ENCODE measurements at places on chromosomes 6 and 20.
A peak's percentile ranks its signal among the peaks of the same experiment; 100 is the strongest.

DNA sequence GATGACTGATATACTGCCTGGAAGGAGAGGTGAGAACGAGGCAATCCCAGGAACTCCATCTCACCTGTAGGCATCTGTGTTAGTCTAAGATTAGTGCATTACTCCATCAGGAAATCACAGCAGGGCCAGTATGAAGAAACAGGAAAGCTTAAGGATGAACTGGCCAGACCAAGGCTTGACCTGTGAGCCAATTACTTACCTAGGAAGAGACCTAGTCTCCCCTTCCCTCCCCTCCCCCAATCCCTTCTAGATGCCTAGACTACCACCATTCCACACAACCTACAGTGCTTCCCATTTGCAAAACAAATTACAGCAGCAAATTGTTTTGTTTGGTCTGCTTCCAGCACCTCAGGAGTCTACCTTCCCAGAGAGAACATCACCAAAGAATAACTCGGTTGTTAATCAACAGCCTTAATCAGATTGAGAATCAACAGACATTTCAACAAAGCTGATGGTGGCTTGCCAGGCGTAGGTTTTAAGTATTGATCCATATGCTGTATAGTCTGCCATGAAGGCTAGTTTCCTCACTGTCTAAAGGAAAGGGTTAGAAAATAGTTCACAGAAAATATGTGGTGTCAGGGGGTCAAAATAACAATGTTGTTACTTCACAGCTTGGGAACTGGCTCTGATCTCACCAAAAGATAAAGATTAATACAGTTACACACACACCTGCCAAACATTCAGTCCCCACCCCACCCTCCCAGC, 10.1 kb downstream of the PKHD1 start:
- no peak overlapping the region for H3K4me3 ChIP-seq
- DNase-seq: peak; percentile 85
- H3K27me3 ChIP-seq: no peaks in the 10 kb centered on the region
- no peaks in the 10 kb centered on the region for H3K36me3 ChIP-seq
- no peak overlapping the region for H3K27ac ChIP-seq

GRCh38 chr20:16926626-16927430, 178.7 kb downstream of the OTOR start:
- H3K27me3 ChIP-seq: no peaks in the 10 kb centered on the region
- no peaks in the 10 kb centered on the region for H3K36me3 ChIP-seq
- no peaks in the 10 kb centered on the region for H3K4me1 ChIP-seq
- DNase-seq: no peak
- H3K27ac ChIP-seq: no peak overlapping the region

DNA sequence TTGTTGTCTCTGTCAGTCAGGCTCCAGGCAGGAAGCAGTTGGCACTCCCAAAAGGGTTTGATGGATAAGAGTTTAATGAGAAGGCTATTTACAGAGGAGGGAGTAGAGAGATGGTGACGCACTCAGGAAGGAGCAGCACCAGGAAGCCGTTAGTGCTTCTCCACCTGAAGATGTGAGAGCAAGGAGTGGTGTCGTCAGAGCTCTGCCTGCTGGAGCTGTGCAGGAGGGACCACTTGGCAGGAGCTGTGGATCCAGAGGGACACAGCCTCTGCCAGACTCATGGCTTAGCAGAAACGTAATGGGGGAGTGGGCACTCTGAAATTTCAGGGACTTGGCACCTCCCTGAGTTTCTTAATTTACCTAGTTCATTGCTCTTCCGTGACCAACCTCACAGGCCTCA, 16.8 kb downstream of the DAAM2 start:
- peaks cover 4% of the 10 kb centered on the region for H3K4me1 ChIP-seq
- H3K4me3 ChIP-seq: no peak overlapping the region
- no peaks in the 10 kb centered on the region for H3K27me3 ChIP-seq
- no peak for DNase-seq
- no peak overlapping the region for H3K27ac ChIP-seq
- no peaks in the 10 kb centered on the region for H3K36me3 ChIP-seq

GRCh38 chr6:167917551-167918154, 79.8 kb upstream of the KIF25 start:
- DNase-seq: no peak
- H3K27me3 ChIP-seq: no peaks in the 10 kb centered on the region
- peaks cover 99% of the 10 kb centered on the region for H3K36me3 ChIP-seq
- H3K27ac ChIP-seq: no peak overlapping the region
- H3K4me3 ChIP-seq: no peak overlapping the region

- H3K4me3 ChIP-seq: no peak overlapping the region
- DNase-seq: no peak
- H3K27ac ChIP-seq: no peak overlapping the region
- H3K27me3 ChIP-seq: no peaks in the 10 kb centered on the region
- no peaks in the 10 kb centered on the region for H3K4me1 ChIP-seq
Measured at GRCh38 chr20:9615118-9615517, 100.7 kb downstream of the LAMP5 start.

GRCh38 chr20:1377984-1378734, 14.7 kb downstream of the FKBP1A start:
- no peak overlapping the region for H3K4me3 ChIP-seq
- H3K27me3 ChIP-seq: no peaks in the 10 kb centered on the region
- H3K36me3 ChIP-seq: peaks cover 28% of the 10 kb centered on the region
- peak; percentile 40 for DNase-seq
- H3K4me1 ChIP-seq: peaks cover 6% of the 10 kb centered on the region

DNA sequence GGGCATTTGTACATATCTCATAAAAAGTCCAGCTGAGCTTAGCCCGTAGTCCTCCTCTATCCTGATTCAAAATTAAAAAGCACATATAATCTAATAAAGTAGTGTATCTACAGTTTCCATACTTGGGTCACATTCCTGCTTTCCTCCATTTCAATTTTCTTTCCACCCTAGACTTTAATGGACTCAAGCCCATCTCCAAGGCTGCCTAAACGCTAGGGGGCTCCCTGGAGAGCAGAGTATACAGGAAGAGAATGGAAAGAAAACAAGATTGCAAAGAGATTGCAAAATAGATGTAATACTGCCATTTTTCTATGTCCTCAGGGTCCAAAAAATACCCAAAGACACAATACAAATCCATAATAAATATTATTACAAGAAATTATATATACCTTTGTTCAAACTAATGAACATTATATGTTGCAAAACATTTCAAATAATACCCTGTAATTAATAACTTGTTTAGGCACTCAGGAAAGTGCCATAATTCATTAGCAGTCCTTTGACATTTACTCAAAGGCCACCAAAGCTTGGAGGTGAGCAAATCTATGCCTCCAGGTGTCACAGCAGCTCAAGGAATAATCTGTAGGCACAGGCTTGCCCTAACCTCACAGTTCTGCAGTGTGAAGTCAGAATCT, 2.4 kb upstream of the MCM3 start:
- peaks cover 12% of the 10 kb centered on the region for H3K36me3 ChIP-seq
- no peak overlapping the region for H3K4me3 ChIP-seq

DNA sequence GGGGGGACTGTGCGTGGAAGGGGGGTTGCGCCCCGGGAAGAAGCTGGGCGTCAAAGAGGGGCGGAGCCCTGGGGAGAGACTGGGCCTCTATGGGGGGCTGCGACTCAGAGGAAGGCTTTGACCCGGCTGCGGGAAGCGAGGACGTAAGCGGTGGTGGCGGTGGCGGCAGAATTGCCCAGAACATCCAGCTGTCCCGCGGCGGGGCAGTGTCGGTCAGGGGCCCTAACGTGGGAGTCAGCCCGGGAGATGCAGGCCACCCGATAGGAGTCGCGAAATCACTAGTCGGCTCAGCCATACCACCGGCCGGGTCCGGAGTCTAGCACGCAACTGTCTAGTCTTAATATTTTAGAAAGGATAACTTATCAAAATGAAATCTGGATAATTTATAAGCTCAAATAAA, 387.6 kb upstream of the EYS start:
- H3K4me1 ChIP-seq: no peaks in the 10 kb centered on the region
- DNase-seq: no peak
- H3K27ac ChIP-seq: no peak overlapping the region
- H3K4me3 ChIP-seq: no peak overlapping the region
- H3K27me3 ChIP-seq: no peaks in the 10 kb centered on the region
- no peaks in the 10 kb centered on the region for H3K36me3 ChIP-seq

DNA sequence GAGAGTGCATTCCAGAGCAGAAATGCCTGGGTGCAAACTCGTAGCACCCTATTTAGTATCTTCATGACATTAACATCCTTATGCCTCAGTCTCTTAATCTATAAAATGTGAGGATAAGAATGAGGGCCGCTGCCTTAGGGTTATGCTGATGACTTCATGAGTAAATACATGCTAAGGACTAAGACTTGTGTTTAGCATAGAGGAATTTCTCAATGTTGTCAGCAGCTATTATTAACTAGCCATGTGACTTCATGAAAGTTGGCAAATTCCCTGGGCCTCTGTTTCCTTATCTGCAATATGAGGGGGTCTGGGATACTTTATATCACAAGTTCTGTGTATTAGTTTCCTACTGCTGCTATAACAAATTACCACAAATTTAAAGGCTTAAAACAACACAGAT, 108.1 kb upstream of the RIPOR2 start:
- no peak overlapping the region for H3K4me3 ChIP-seq
- H3K36me3 ChIP-seq: no peaks in the 10 kb centered on the region
- H3K27me3 ChIP-seq: no peaks in the 10 kb centered on the region
- no peak for DNase-seq
- no peak overlapping the region for H3K27ac ChIP-seq

- H3K4me3 ChIP-seq: peak overlapping the region; percentile 92
- no peaks in the 10 kb centered on the region for H3K36me3 ChIP-seq
- peak overlapping the region; percentile 84 for H3K27ac ChIP-seq
- DNase-seq: no peak
Measured at GRCh38 chr6:145813285-145814034, 1.1 kb downstream of the FBXO30 start.

GRCh38 chr20:49846206-49846807, 33.7 kb downstream of the SLC9A8 start:
- peak; percentile 76 for DNase-seq
- H3K4me1 ChIP-seq: no peaks in the 10 kb centered on the region
- H3K27me3 ChIP-seq: no peaks in the 10 kb centered on the region
- H3K4me3 ChIP-seq: no peak overlapping the region

- H3K4me3 ChIP-seq: no peak overlapping the region
- no peak for DNase-seq
- H3K36me3 ChIP-seq: no peaks in the 10 kb centered on the region
- H3K27ac ChIP-seq: no peak overlapping the region
- peaks cover 4% of the 10 kb centered on the region for H3K4me1 ChIP-seq
- H3K27me3 ChIP-seq: no peaks in the 10 kb centered on the region
Measured at GRCh38 chr6:44335631-44336030, 6.8 kb upstream of the SPATS1 start.

GRCh38 chr20:3164763-3165410, 5.2 kb upstream of the FASTKD5 start:
- no peak overlapping the region for H3K27ac ChIP-seq
- H3K4me3 ChIP-seq: no peak overlapping the region
- no peaks in the 10 kb centered on the region for H3K27me3 ChIP-seq
- H3K4me1 ChIP-seq: no peaks in the 10 kb centered on the region
- H3K36me3 ChIP-seq: no peaks in the 10 kb centered on the region
- DNase-seq: no peak

GRCh38 chr6:139508023-139508422, 133.6 kb upstream of the CITED2 start:
- no peak overlapping the region for H3K27ac ChIP-seq
- no peaks in the 10 kb centered on the region for H3K4me1 ChIP-seq
- H3K4me3 ChIP-seq: no peak overlapping the region
- no peak for DNase-seq
- no peaks in the 10 kb centered on the region for H3K27me3 ChIP-seq

DNA sequence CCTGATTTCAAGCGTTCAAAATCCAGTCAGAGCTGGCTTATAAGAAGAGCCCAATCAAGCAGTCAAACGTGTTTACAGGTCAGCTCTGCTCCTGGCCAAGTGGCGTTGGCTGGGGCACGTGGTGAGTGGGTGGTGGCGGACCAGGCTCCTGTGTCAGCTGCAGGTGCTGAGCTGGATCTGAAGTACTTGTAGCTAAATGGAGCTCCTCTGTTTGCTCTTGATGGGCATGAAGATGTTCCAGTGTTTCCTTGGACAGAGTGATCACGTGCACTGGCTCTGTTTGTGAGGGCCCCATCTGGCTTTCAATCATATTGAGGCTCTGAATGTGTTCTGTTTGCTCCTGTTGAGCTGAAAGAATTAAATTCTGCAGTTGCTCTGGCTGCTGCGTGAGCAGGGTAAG, 10.2 kb upstream of the MICAL1 start:
- no peaks in the 10 kb centered on the region for H3K27me3 ChIP-seq
- H3K4me1 ChIP-seq: no peaks in the 10 kb centered on the region
- no peak overlapping the region for H3K27ac ChIP-seq
- DNase-seq: no peak
- H3K36me3 ChIP-seq: peaks cover 74% of the 10 kb centered on the region

All from endodermal cell (in vitro differentiated cells).